Vagina (tissue), 2 donors: ENCODE measurements at places on chromosomes 2 and 18.

- H3K27me3 ChIP-seq, result no peaks in the 10 kb centered on the region
- H3K4me1 ChIP-seq, result no peaks in the 10 kb centered on the region
- no peaks in the 10 kb centered on the region for H3K36me3 ChIP-seq
- no peak overlapping the region for H3K4me3 ChIP-seq
- no peak overlapping the region for H3K27ac ChIP-seq
- no peak for DNase-seq
These were observed 469.6 kb downstream of the PID1 start for GRCh38 chr2:228801451-228801850.

- H3K4me1 ChIP-seq, result peaks cover 9% of the 10 kb centered on the region
- H3K27ac ChIP-seq, result no peak overlapping the region
- H3K27me3 ChIP-seq, result no peaks in the 10 kb centered on the region
- no peak overlapping the region for H3K4me3 ChIP-seq
- DNase-seq, result no peak
- no peaks in the 10 kb centered on the region for H3K36me3 ChIP-seq
These were observed 4.5 kb upstream of the MAP3K2 start for GRCh38 chr2:127392133-127392827.

DNA sequence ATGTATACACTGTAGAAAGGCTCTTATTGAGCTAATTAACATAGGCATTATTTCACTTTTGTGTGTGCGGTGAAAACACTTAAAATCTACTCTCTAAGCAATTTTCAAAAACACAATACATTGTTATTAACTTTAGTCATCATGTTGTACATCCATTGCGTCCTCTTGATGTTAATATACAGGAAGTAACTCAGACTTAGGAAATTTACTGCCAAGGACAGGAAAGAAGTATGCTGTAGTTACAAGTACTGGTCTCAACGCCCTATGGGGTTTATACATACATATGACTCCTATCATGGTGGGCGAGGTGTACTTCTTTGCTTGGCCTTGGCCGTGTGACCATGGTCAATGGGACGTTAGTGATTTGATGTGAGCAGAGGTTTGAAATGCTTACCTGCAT, 15.5 kb downstream of the SCTR start:
- no peak overlapping the region for H3K27ac ChIP-seq
- no peaks in the 10 kb centered on the region for H3K36me3 ChIP-seq
- DNase-seq, result no peak
- no peaks in the 10 kb centered on the region for H3K27me3 ChIP-seq
- no peaks in the 10 kb centered on the region for H3K4me1 ChIP-seq

GRCh38 chr2:2466534-2466933, 135.5 kb upstream of the MYT1L start:
- H3K4me3 ChIP-seq, result no peak overlapping the region
- DNase-seq, result no peak
- no peak overlapping the region for H3K27ac ChIP-seq
- H3K27me3 ChIP-seq, result no peaks in the 10 kb centered on the region

DNA sequence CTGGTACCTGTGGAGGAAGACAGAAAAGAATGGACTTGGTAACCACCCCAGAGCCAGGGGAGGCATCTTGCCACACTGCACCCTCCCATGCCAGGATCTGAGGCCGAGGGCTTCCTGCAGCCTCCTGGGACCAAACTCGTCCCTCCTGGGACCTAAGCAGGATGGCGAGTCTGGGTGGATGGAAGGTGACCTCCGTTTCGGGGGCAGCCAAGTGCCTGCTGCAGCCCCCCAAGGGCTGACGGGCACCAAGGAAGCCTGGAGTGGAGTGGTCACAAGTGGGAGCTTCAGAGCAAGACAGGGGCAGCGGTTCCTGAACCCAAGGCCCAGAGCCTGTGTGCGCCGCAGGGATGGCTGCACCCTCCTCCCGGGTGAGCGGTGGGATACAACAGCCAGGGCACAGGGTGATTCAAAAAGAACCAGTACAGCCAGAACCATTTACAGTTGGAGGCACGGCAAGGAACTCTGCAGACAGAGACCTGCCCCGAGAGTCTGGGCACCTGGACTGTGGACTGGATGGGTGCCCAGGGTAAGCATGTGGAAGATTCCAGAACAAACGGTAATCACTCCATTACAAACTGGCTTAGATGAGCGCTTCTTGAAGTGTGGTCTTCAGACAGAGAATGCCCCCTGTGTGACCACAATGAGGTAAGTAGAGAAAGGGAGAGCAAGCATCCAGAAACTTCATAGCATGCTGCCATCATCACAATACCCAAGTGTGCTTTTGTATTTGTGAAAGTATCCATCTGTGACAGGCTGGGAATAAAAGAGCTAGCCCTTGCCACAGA, 12.1 kb downstream of the HS1BP3 start:
- H3K4me1 ChIP-seq, result peaks cover 50% of the 10 kb centered on the region
- no peak for DNase-seq
- no peaks in the 10 kb centered on the region for H3K27me3 ChIP-seq
- no peak overlapping the region for H3K4me3 ChIP-seq
- H3K27ac ChIP-seq, result no peak overlapping the region

DNA sequence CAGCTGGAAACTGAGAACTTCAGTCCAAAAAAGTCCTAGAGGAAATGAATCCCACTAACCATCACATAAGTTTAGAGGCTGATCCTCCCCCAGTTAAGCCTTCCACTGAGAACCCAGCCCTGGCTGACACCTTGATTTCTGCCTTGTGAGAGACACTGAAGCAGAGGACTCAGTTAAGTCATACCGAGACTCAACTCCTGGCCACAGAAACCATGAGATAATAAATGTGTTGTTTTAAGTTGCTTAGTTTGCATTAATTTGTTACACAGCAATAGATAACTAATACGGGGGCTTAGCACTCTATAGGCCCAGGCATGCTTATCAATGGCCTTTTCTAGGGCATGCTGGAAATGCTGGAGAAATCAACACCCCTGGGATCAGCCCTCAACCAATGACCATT, 3.4 kb upstream of the ADD2 start:
- no peak for DNase-seq
- no peak overlapping the region for H3K4me3 ChIP-seq
- no peaks in the 10 kb centered on the region for H3K36me3 ChIP-seq
- H3K27me3 ChIP-seq, result peaks cover 3% of the 10 kb centered on the region

DNA sequence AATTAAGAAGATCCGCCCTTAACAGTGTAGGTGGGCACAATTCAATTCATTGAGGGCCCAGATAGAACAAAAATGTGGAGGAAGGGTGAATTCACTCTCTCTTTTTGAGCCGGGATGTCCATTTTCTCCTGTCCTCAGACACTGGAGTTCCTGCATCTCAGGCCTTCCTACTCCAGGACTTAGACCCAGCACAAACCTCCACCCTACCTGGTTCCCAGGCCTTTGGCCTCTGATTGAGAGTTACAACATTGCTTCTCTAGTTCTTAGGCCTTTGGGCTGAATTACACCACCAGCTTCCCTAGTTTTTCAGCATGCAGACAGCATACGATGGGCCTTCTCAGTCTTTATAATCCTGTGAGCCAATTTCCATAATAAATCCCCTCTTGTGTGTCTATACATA, 87.8 kb upstream of the TMEM17 start:
- no peak for DNase-seq
- H3K27ac ChIP-seq, result no peak overlapping the region
- no peak overlapping the region for H3K4me3 ChIP-seq
- no peaks in the 10 kb centered on the region for H3K27me3 ChIP-seq

GRCh38 chr2:240874715-240875227, 6.1 kb downstream of the AGXT start:
- no peak overlapping the region for H3K4me3 ChIP-seq
- DNase-seq, result no peak
- no peaks in the 10 kb centered on the region for H3K4me1 ChIP-seq
- no peaks in the 10 kb centered on the region for H3K36me3 ChIP-seq

GRCh38 chr2:60880643-60881046, 729 bp upstream of the REL start:
- no peak for DNase-seq
- H3K27me3 ChIP-seq, result no peaks in the 10 kb centered on the region
- peak overlapping the region; percentile 91 for H3K27ac ChIP-seq
- H3K4me1 ChIP-seq, result peaks cover 25% of the 10 kb centered on the region

DNA sequence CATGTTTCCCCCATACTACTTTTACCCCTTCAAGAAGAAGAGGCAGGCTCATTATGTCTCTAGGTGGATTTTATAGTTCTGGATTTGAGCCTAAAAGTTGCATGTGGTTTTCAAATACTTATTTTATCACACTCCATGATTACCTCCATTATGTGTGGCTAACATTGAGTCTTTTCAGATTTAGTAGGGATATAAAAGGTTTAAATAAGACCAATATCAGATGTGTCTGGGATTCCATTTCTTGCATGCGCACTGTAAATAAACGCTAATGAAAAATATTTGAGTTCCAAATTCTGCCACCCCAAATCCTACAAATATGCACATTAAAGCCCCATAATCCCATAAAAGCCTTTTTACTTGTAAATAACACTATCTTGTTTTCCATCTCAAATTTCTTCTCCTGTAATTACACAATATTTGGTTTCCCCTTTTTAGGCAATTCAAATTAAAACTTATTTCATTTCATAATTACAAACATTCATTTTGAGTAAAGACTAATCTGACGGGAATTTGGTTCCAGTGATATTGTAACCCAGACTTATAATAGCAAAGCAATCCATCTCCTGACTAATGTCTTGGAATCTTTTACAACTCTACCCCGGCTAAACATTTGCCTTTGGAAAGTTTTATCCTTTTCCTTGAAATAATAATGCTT, 600.0 kb downstream of the SLC4A3 start:
- no peaks in the 10 kb centered on the region for H3K36me3 ChIP-seq
- peaks cover 21% of the 10 kb centered on the region for H3K4me1 ChIP-seq
- H3K27ac ChIP-seq, result no peak overlapping the region
- no peak for DNase-seq
- no peaks in the 10 kb centered on the region for H3K27me3 ChIP-seq
- no peak overlapping the region for H3K4me3 ChIP-seq

DNA sequence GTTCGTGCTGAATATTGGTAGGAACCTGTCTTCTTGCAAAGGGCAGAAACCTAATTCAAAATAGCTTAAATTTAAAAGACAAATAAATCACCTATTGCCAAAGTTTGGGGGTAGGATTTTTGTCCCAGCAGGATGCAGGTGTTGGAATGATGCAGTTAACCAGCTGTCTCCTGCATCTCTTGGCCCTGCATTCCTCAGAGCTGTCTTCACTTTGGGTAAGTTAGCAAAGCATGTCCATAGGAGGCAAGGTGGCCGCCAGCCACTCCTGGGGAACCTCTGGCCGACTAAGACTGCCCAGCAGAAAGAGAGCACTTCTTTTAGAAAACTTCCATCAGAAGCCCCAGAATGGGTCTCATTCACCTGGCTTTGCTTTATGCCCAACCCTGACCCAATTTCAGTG, 20.5 kb upstream of the NYAP2 start:
- no peak for DNase-seq
- H3K27me3 ChIP-seq, result no peaks in the 10 kb centered on the region
- no peak overlapping the region for H3K27ac ChIP-seq

- H3K36me3 ChIP-seq, result no peaks in the 10 kb centered on the region
- peak overlapping the region; percentile 78 for H3K27ac ChIP-seq
- peaks cover 25% of the 10 kb centered on the region for H3K4me1 ChIP-seq
These were observed 81.6 kb downstream of the TWIST2 start for GRCh38 chr2:238929242-238930081.

GRCh38 chr2:237865623-237866041, 6.2 kb downstream of the RAMP1 start:
- peaks cover 12% of the 10 kb centered on the region for H3K4me1 ChIP-seq
- H3K36me3 ChIP-seq, result no peaks in the 10 kb centered on the region
- peak overlapping the region; percentile 79 for H3K27ac ChIP-seq
- no peaks in the 10 kb centered on the region for H3K27me3 ChIP-seq

- H3K27ac ChIP-seq, result no peak overlapping the region
- no peaks in the 10 kb centered on the region for H3K36me3 ChIP-seq
- H3K4me1 ChIP-seq, result no peaks in the 10 kb centered on the region
- H3K4me3 ChIP-seq, result no peak overlapping the region
- DNase-seq, result no peak
- no peaks in the 10 kb centered on the region for H3K27me3 ChIP-seq
These were observed 258.0 kb downstream of the METTL4 start for GRCh38 chr18:2313332-2313731.

DNA sequence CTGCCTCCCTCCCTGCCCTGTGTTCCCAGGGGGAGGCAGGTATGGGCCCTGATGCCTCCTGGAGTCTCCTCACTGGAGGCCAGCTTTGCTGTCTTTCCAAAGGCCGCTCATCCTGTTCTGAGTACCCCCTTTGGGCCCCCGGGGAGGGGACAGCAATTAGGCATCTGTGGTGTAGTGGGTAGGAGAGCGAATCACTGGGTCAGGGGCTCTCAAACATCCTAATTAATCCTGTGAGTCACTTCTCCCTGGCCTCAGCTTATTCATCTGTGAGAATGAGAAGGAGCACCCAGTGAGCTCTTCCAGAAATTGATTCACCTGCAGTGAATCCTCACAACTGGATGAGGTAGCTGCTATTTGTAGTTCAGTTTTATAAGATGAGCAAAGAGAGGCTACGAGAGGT, 16.4 kb downstream of the TET3 start:
- H3K36me3 ChIP-seq, result no peaks in the 10 kb centered on the region
- H3K27ac ChIP-seq, result peak overlapping the region; percentile 16
- H3K27me3 ChIP-seq, result no peaks in the 10 kb centered on the region
- DNase-seq, result no peak

GRCh38 chr18:2903006-2903405, 56.2 kb downstream of the EMILIN2 start:
- H3K4me1 ChIP-seq, result peaks cover 61% of the 10 kb centered on the region
- no peak overlapping the region for H3K4me3 ChIP-seq
- H3K36me3 ChIP-seq, result no peaks in the 10 kb centered on the region

DNA sequence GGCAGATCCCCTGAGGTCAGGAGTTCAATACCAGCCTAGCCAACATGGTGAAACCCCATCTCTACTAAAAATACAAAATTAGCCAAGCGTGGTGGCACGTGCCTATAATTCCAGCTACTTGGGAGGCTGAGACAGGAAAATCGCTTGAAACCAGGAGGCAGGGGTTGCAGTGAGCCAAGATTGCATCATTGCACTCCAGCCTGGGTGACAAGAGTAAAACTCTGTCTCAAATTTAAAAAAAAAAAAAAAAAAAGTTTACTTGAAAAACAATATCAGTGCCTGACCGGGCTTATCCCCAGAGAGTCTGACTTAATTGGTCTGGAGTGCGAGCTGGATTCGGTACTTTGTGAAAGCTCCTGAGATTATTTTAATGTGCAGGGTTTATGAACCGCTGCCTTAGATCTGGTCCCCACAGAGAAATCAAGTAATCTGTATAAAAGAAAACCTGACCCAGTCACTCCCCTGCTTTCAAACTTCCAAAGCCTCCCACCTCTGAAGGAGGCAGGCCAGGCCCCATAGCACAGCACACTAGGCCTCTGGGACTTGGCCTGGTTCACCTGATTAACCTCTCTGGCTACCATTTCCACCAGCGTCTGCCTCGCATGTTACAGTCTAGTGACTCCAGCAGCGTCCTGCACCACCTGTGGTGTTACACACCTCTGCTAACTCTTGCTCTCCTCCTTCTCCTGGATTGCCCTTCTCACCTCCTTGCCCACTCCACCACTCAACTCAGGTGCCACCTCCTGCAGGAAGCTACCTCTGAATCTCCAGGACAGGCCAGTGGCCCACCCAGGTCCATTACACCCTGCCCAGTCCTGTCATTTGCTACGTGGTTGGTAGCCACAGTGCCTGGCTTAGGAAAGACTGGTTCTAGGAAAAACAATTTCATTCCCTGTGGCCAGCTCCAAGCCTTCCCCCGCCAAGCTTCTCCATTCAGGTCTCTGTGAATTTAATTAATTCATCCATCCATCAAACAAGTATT, 114.3 kb upstream of the PPP1CB start:
- peak overlapping the region; percentile 78 for H3K27ac ChIP-seq
- no peaks in the 10 kb centered on the region for H3K36me3 ChIP-seq
- peaks cover 48% of the 10 kb centered on the region for H3K4me1 ChIP-seq
